ENCODE measurements at places on chromosomes 5 and 9. TPM values are rescaled to one million over a fixed set of nuclear protein-coding genes. Genes with fewer than 3 reads are reported as not detected.

The ASPN gene
- not detected for total RNA-seq

DNA sequence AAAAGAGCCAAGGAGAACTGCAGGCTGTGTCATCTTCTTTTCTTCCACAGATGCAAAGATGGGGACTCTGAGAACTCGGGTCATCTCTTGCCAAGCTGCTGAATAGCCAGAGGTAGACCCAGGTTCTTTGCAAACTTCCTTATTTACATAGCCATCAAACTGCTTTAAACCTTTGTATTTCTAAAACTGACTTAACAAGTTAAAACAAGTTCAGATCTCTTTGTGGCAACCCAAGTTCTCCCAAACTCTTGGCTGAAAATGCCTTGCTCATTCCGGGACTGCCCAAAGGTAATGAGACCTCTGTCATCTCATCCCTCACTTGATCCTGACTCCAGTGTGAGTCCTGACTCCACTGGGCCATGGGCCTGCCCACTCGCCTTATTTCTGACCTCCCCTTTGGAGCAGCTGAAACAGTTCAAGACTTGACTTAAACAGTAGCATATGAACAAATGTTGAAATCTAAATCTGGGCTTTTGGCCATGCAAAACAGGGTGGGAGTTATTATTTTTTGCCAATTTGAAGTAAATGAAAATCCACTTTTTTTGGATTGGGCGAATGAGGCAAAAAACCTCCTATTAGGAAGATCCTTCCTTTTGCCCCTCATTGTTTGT lies 50.6 kb downstream of the FBXL7 start:
- no peaks in the 10 kb centered on the region for H3K4me1 ChIP-seq
- H3K27me3 ChIP-seq = no peaks in the 10 kb centered on the region
- H3K27ac ChIP-seq = no peak overlapping the region
- no peak for DNase-seq
- H3K4me3 ChIP-seq = no peak overlapping the region

- no peaks in the 10 kb centered on the region for H3K36me3 ChIP-seq
- no peak for DNase-seq
- H3K27me3 ChIP-seq = no peaks in the 10 kb centered on the region
- H3K4me1 ChIP-seq = no peaks in the 10 kb centered on the region
- H3K4me3 ChIP-seq = no peak overlapping the region
- no peak overlapping the region for H3K27ac ChIP-seq
These were observed 72.4 kb upstream of the CXCL14 start for GRCh38 chr5:135651156-135651555.

DNA sequence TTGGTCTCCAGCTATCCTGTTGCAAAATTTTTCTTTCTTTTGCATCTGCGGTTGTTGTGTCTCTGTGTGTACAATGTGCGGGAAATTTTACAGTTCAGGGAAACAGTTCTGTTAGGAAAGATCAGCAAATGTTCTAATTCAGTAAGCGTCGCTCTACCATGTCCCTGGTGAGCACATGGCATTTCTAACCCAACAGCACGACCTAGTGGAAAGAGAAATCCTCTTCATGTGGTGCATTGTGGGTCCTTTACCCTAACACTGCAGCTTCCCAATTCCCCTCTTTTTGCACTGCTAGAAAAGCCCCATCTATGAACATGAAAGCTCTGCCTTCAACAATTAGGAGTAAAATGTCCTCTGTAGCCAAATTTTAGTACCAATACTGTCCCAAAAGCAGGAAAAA lies 974.2 kb upstream of the CDH9 start:
- H3K27me3 ChIP-seq = no peaks in the 10 kb centered on the region
- no peak for DNase-seq
- no peak overlapping the region for H3K27ac ChIP-seq
- no peak overlapping the region for H3K4me3 ChIP-seq

- H3K4me3 ChIP-seq = no peak overlapping the region
- DNase-seq = no peak
- H3K4me1 ChIP-seq = no peaks in the 10 kb centered on the region
- H3K36me3 ChIP-seq = no peaks in the 10 kb centered on the region
- no peak overlapping the region for H3K27ac ChIP-seq
These were observed 749.8 kb upstream of the GRAMD2B start for GRCh38 chr5:125673359-125673950.

DNA sequence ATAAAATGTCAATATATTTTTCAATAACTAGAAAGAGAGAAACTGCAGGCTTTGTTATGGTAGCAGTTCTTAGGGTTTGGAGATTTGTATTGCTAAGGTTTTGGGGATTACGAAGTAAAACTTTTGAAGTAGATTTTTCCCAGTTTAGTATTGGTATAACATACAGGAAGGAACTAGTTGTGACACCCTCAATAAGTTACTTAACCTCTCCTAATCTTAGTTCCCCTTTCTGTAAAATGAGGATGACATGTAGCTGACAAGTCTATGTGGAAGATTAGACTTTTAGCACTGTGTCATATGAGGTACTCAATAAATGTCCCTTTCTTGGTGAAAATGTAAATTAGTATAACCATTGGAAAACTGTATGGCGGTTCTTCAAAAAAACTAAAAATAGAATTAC lies 73.4 kb upstream of the ATG10 start:
- H3K4me3 ChIP-seq = no peak overlapping the region
- H3K27ac ChIP-seq = no peak overlapping the region
- DNase-seq = no peak
- no peaks in the 10 kb centered on the region for H3K4me1 ChIP-seq
- no peaks in the 10 kb centered on the region for H3K27me3 ChIP-seq
- H3K36me3 ChIP-seq = no peaks in the 10 kb centered on the region

DNA sequence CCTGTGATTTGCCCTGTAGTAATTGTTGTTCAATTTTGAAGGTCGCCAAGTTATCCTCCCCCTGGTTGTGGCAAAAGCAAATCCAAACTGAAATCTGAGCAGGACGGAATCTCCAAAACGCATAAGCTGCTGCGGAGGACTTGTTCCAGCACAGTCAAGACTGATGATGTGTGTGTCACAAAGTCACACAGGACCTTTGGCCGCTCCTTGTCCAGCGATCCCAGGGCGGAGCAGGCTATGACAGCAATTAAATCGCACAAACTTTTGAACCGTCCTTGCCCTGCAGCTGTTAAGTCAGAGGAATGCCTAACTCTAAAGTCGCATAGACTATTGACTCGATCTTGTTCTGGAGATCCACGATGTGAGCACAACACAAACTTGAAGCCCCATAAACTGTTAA lies 128.4 kb downstream of the PARP8 start:
- no peaks in the 10 kb centered on the region for H3K27me3 ChIP-seq
- no peaks in the 10 kb centered on the region for H3K4me1 ChIP-seq
- H3K36me3 ChIP-seq = peaks cover 22% of the 10 kb centered on the region
- no peak overlapping the region for H3K4me3 ChIP-seq
- no peak overlapping the region for H3K27ac ChIP-seq

The FABP6 gene
- total RNA-seq = not detected

The INSYN2B gene
- not detected for total RNA-seq

The FAM221B gene
- not detected for total RNA-seq

The SPATA31C1 gene
- total RNA-seq = not detected

DNA sequence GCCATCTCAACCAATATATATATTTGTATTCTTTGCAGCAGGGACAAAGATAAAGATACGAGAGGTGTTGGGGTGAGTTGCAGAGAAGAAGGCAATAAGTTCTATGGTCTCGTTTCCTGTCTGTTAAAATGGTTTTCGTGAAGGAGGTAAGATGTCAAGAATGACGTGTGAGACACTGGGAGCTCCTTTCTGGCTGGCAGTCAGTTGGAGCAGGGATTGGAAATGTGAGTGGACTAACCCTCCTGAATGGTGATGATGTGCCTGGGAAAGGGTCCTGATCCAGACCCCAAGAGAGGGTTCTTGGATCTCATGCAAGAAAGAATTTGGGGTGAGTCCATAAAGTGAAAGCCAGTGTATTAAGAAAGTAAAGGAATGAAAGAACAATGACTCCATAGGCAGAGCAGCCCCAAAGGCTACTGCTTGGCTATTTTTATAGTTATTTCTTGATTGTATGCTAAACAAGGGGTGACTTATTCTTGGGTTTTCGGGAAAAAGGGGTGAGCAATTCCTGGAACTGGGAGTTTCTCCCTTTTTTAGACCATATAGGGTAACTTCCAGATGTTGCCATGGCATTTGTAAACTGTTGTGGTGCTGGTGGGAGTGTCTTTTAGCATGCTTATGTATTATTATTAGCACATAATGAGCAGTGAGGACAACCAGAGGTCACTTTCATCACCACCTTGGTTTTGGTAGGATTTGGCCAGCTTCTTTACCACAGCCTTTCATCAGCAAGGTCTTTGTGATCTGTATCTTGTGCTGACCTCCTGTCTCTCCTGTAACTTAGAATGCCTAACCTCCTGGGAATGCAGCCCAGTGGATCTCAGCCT lies 53.7 kb downstream of the SPATA31C2 start:
- H3K27ac ChIP-seq = no peak overlapping the region
- H3K4me3 ChIP-seq = no peak overlapping the region
- no peaks in the 10 kb centered on the region for H3K27me3 ChIP-seq
- H3K36me3 ChIP-seq = no peaks in the 10 kb centered on the region

The KCNIP1 gene
- not detected for total RNA-seq

The PCDHB4 gene
- not detected for total RNA-seq

DNA sequence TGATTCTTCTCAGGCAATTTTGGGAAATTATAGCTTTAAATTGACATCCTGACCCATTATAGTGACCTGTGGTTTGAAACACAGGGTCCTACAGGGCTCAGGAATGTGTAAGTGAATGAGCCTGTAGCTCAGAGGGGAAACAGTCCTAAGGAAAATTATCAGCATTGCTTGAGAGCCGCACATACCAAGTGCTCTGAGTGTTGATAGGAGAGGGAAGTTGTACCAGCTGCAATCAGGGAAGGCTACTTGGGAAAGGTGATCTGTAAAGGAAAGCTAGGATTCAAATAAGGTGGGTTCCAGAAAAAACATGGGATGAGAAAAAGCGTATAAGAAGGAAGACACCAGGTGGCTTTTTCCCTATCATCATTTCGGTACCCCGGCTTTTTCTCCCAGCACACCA lies 4.4 kb upstream of the SLC25A51 start:
- no peaks in the 10 kb centered on the region for H3K27me3 ChIP-seq
- peaks cover 12% of the 10 kb centered on the region for H3K4me1 ChIP-seq
- no peak overlapping the region for H3K4me3 ChIP-seq
- H3K27ac ChIP-seq = no peak overlapping the region
- H3K36me3 ChIP-seq = no peaks in the 10 kb centered on the region
- no peak for DNase-seq

DNA sequence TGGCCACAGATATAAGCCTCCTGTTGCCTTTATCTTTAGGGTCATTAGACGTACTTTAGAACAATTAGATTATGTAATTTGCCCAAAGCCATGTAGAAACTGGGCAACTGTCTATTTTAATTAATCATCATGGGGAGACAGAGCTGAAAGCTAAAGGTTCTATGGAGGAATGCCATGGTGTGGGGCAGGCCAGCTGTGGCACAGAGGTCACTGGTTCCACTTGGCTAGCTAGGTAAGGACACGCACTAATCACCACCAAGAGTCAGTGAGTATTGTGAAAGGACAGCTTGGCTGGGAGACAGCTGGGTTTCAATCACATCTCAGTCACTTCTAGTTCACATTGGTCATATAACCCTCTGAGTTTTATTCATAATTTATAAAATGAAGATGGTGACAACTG lies 81.7 kb downstream of the HMHB1 start:
- H3K27ac ChIP-seq = no peak overlapping the region
- no peak overlapping the region for H3K4me3 ChIP-seq
- no peaks in the 10 kb centered on the region for H3K36me3 ChIP-seq
- H3K27me3 ChIP-seq = no peaks in the 10 kb centered on the region
- DNase-seq = no peak
- H3K4me1 ChIP-seq = peaks cover 14% of the 10 kb centered on the region

GRCh38 chr5:107442452-107442851 lies 228.3 kb downstream of the EFNA5 start:
- no peak overlapping the region for H3K4me3 ChIP-seq
- H3K4me1 ChIP-seq = no peaks in the 10 kb centered on the region
- H3K36me3 ChIP-seq = no peaks in the 10 kb centered on the region
- H3K27me3 ChIP-seq = no peaks in the 10 kb centered on the region
- H3K27ac ChIP-seq = no peak overlapping the region

The FOXD4 gene
- total RNA-seq = 0.35 TPM

The GRAMD2B gene
- 6.1 TPM for total RNA-seq

DNA sequence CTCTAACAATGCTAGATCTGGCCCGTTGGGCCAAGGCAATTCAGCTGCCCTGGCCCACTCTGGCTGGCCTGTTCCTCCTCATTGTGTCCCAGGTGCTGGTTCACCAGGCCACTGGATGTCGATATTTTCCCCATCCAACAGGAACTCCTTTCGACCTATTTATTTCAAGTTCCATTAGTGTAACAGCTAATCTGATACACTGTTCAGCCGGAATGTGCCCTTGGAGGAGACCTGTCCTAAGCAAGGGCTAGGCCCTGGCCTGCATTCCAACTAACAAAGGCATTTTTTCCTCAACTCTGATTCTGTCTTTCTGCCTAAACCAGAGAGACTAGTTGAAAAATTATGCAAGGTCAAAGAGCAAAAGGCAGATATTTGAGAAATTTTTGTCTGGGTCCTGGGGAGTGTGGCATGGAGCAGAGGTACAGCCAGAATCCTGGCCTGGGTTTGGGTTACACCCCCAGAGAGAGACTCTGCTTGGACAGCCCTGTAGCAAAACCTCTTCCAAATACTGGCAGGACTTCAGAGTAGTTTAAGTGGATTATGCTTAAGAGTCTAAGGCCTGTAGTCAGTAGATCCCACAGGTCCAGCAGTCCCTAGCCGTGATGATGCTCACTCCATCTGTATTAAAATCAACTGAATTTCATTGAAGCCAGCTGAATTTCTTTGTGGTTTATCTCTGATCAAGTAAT lies 36.1 kb downstream of the MARCHF11 start:
- DNase-seq = no peak
- H3K4me1 ChIP-seq = no peaks in the 10 kb centered on the region
- no peaks in the 10 kb centered on the region for H3K36me3 ChIP-seq
- no peaks in the 10 kb centered on the region for H3K27me3 ChIP-seq

DNA sequence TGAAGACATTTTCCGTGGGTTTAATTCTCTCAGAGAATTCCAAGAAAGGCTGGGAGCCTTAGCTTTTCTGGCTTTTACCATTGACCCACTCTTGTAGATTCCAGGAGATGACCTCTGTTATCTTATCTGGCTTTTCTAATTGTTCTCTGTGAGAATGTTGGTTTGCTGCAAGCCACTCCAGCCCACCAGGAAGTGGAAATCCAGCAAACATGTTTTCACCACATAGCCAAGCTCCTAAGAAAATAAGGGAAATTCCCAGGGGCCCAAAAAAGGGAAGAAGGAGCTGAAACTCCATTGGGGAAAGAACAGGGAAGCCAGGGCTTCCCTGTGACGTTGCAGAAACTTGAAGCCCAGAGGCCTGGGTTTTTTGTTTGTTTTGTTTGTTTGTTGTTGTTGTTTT lies 19.7 kb downstream of the GPR107 start:
- H3K4me1 ChIP-seq = peaks cover 8% of the 10 kb centered on the region
- no peak overlapping the region for H3K4me3 ChIP-seq
- H3K27me3 ChIP-seq = no peaks in the 10 kb centered on the region
- peaks cover 26% of the 10 kb centered on the region for H3K36me3 ChIP-seq
- DNase-seq = no peak

GRCh38 chr9:28539434-28540070 lies 966.3 kb upstream of the C9orf72 start:
- H3K4me1 ChIP-seq = no peaks in the 10 kb centered on the region
- H3K36me3 ChIP-seq = no peaks in the 10 kb centered on the region
- no peak for DNase-seq
- H3K27ac ChIP-seq = no peak overlapping the region
- H3K27me3 ChIP-seq = no peaks in the 10 kb centered on the region
- H3K4me3 ChIP-seq = no peak overlapping the region

Data from CD4-positive, alpha-beta memory T cell (primary cell).